Mesenteric fat pad (tissue), 1 donor: ENCODE measurements at places on chromosomes 1 and 21. TPM values are rescaled to one million over a fixed set of nuclear protein-coding genes. Genes with fewer than 3 reads are reported as not detected.

The PLPPR4 gene
- total RNA-seq, result 1.7 TPM

The FLG2 gene
- not detected for total RNA-seq

The KHDC4 gene
- 30.7 TPM for total RNA-seq

The PCP4L1 gene
- total RNA-seq, result 0.22 TPM

The LRRN2 gene
- total RNA-seq, result 5.7 TPM

The COL6A2 gene
- 735 TPM for total RNA-seq

The HMGCS2 gene
- total RNA-seq, result 0.71 TPM

The MR1 gene
- total RNA-seq, result 14.2 TPM

The MSH4 gene
- total RNA-seq, result not detected

The ZNF436 gene
- 18.8 TPM for total RNA-seq

The CFHR2 gene
- total RNA-seq, result not detected

The TNFRSF4 gene
- 10.7 TPM for total RNA-seq
